ENCODE measurements at places on chromosomes 1 and 21.

DNA sequence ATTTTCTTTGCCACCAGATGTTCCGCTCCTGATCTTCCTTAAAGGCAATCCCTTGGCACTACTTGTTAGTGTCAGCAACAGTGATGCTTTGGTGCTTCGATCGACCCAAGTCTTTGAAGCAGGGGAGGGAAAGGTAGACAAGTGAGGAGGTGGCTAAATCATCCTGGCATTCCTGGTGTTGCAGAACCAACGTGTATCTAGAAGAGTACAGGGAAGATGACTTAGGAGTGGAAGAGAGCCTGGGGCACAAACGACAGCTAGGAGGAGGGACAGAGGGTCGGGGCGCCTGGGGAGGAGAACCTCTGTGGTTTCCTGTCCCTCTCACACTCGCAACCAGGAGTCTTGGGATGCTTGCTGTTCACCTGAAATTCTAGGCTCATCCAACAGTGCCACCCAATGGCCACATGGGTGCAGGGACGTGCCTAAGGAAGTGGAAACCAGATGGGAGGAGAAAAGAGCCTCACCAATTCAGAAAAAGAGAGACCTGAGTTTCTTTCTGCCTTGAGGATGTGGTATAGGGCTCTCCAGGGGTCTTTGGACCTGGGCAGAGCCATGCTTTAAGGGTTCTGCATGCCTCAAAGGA, 9.5 kb upstream of the KCNA2 start:
- DNase-seq: no peak

DNA sequence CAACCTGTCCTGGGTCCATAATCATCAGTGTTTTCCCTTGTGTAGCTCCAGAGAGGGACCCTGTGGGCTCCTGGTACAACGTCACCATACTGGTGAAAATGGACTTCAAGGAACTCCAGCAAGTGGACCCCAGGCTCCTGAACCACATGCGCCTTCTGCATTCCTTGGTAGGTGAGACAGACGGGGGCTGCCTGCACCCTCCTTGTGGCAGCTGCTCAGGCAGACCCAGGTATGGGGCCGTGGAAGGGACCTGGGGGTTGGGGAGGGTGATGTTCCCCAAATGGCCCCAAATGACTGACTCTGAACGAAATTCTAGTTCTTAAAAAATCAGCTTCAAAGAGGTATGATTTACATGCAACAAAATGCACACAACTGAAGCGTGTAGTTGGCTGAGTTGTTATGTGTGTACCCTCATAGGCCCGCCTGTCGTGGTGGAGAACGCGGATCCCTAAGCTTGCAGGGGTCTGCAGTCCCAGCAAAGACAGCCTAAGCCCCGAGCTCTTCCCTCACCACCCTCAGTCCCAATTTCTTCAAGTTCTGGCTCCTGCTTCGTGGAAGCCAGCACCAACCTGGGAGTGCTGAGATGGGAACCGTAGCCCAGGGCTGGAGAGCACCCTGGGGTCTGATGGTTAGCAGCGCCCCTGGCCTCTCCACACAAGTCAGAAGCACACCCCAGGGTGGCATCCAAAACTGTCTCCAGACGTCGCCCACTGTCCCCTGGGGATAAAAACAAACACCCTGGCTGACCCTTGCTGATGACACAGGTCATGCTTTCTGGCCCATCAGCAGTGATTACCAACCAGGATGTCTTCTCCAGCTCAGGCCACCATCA, 14.3 kb downstream of the UMODL1 start:
- DNase-seq: no peak

GRCh38 chr1:143736562-143736961, 235.2 kb downstream of the FAM72C start:
- DNase-seq: no peak

GRCh38 chr1:37922767-37923550, 23.9 kb downstream of the INPP5B start:
- DNase-seq: no peak

DNA sequence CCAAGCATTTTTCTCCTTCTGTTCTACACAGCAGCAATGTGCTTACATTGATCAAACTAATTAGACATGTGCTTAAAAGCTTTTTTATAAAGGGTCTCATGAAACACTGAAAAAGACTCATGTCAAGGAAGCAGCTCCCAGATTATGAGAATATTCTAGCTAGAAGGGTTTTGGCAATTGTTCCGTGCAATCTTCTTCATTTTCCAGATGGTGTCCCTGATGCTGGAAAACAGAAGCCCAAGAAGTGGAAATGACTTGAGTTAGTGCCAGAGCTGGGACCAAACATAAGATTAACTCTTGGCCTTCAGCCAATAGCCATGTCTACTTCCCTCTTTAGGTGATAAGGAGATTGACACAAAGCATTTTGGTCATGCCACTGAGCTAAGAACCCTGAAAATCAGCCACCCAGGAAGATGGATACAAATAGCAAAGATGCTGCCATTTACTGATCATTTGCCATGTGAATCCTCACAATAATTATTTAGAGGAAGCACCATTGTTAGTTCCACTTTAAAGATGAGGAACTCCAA, 110.8 kb downstream of the MATN1 start:
- no peak for DNase-seq

GRCh38 chr1:114854693-114855320, at the start of gene SYCP1:
Gene SYCP1, plus strand, starts transcription at chr1:114854863. Its CDS starts 602 bp downstream, at chr1:114855465.
- DNase-seq: no peak

DNA sequence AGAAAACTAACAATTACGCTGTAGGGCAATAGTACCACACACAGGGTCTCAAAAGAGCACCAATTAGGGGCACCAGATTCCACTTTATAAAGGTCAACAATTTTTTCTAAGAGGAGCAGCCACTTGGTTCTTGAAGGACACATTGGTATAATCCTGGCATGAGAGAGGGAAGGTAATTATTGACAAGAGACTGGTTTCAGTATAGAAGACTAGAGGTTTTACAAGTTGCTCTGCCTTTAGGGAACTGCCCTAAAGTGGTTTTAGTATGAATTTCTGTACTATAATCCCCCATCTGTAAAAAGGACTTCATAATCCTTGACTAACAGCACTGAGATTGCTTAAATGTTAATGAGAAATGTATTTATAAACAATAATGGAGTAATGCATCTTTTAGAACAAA, 648.5 kb upstream of the PTBP2 start:
- no peak for DNase-seq

DNA sequence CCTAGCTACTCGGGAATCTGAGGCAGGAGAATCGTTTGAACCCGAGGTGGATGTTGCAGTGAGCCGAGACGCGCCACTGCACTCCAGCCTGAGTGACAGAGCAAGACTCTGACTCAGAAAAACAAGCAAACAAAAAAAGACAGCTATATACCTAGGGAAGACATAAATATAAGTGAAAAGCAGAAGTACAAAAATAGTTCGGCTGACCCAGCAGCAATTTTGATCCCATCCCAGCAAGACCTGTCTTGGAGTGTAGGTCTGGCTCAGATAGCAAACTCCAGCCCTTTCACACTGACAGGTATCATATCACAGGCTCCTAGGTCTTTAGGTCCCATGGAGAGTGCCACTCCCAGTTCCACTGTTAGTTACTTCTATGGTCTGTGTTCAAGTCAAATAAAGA, 14.6 kb downstream of the MTX1 start:
- DNase-seq: no peak

- DNase-seq: no peak
These were observed 218.4 kb downstream of the HLX start for GRCh38 chr1:221097479-221098281.

GRCh38 chr1:63142001-63142400, 180.4 kb upstream of the FOXD3 start:
- DNase-seq: no peak

DNA sequence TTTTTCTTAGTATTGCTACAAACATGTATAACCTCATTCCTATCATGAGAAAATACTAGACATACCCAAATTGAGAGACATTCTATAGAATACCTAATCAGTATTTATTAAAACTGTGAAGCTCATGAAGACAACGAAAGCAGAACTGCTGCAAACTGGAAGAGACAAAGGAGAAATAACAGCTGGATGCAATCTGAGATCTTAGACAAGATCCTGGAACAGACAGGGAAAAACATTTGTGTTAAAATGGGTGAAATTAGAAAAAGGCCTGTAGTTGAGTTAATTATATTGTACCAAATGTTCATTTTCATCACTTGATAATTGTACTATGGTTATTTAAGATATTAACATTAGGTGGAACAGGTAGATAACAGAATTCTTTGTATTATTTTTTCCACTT, 392.0 kb downstream of the PLPP3 start:
- DNase-seq: no peak

- no peak for DNase-seq
These were observed 34.0 kb downstream of the TMEM53 start for GRCh38 chr1:44640200-44640853.

DNA sequence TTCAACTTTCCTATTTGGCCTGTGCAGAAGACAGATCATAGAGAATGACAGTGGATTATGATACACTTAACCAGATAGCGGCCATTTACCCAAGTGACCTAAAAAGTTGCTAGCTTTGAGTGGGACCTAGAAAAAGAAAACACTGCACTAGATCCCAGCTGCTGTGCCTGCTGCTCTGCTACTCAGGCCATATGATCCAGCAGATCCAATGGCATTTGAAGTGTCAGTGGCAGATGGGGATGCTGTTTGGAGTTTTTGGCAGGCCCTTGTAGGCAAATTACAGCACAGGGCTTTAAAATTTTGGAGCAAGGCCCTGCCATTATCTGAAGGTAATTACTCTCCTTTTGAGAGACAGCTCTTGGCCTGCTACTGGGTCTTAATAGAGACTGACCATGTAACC, 74.0 kb upstream of the KCNE2 start:
- DNase-seq: no peak

GRCh38 chr1:59986516-59987310, 60.1 kb upstream of the CYP2J2 start:
- DNase-seq: no peak

DNA sequence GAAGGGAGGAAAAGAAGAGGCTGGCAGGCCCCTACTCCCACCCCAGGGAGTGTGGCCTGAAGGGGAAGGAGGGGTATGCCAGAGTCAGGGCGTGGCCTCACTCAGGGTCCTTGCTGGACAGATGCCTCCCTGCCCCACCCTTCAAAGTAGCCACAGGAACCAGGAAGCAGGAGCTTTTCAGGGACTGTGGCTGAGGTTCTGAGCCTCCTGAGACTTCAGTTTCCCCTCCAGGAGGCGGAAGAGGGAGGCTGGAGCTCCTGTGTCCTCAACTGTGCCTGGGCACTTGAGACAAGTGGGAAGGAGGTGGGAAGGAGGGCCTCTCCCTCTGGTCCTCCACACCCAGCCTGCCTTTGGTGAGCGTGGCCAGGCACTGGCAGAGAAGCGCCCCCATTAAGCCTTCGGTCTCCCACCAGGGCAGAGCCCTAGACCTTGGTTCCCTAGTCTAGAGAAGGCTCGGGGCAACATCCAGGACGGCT, 5.3 kb downstream of the CELSR2 start:
- no peak for DNase-seq

- no peak for DNase-seq
These were observed 660 bp upstream of the PDE4B start for GRCh38 chr1:65791801-65792668.

Measured in stimulated activated CD8-positive, alpha-beta memory T cell treated with anti-CD3 and anti-CD28 coated beads, Interleukin-4, amount 100 ng/mL, for 4 hours (primary cell).